ENCODE measurements at places on chromosomes 12 and 14.
A peak's percentile ranks its signal among the peaks of the same experiment; 100 is the strongest.

DNA sequence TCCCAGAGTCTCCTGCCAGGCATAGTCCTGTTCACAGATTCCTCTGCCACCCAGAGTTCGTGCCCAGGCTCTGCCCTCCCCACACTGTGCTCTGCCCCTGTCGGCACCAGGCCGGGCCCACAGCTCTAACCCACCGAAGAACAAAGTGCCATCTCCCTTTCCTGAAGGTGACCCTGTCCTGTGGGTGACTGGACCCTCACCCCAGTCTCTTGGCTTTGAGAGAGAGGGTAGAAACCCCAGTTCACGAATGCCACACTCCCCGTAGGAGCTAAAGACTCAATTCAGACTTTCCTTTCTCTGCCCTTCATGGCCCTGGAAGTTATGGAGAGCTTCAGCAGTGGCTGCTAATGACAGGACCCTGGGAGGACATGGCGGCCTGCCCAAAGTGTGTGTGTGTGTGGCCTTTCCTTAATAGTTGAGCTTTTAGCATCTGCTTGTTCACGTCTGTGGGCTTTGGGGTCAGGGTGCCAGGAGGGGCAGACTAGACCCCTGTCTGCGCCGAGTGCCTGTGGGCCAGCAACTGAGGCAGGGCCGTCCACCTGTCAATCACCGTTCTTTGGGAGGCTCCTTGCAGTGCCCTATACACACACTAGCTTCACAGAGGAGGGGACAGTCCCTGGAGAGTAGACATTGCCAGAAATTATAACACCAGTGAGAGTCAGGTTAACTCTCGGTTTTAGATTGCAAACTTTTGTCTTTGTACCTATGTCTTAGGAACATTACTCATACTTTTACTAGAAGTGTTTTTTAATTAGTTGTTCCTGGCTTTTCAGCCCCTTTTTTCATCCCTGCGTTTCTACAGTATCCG lies 84.6 kb upstream of the DYNC1H1 start:
- no peak for DNase-seq

DNA sequence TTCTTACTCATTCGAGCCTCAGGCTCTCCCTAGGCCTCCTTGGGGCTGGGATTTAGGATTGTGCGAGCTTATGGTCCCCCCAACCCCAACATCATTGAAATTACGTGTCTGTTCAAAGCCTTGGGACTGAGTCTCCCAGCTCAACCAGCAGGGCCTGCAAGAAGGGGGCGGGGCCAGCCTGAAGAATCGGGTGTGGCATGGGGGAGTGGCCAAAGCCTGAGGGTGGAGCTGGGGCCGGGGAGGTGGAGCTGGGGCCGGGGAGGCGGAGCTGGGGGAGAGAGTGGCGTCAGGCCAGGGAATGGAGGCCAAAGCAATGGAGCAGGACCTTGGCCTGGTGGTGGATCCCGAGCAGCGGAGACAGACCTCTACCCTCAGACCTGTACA lies 24.3 kb upstream of the HSPB8 start:
- DNase-seq: no peak

DNA sequence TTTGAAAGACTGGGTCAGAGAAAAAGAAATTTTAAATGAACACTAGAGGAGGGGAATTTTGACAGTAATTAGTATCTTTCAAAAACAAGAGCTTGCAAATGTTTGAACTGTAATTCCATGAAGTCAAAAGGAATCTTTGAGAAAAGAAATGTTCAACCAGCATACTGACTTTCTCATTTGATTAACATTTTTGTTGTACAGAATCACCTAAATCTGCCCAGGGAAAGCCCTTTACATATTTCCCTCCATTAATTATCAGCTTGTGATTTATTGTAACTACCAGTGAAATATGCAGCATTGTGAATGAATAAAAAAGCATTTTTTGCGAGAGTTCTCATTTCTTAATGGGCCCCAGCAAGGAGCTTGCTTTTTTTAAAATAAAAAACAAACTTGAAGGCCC lies 61.2 kb upstream of the CCDC91 start:
- DNase-seq: no peak

- DNase-seq: peak; percentile 57
Observed at GRCh38 chr12:81558031-81558430, 201.1 kb downstream of the PPFIA2 start.

DNA sequence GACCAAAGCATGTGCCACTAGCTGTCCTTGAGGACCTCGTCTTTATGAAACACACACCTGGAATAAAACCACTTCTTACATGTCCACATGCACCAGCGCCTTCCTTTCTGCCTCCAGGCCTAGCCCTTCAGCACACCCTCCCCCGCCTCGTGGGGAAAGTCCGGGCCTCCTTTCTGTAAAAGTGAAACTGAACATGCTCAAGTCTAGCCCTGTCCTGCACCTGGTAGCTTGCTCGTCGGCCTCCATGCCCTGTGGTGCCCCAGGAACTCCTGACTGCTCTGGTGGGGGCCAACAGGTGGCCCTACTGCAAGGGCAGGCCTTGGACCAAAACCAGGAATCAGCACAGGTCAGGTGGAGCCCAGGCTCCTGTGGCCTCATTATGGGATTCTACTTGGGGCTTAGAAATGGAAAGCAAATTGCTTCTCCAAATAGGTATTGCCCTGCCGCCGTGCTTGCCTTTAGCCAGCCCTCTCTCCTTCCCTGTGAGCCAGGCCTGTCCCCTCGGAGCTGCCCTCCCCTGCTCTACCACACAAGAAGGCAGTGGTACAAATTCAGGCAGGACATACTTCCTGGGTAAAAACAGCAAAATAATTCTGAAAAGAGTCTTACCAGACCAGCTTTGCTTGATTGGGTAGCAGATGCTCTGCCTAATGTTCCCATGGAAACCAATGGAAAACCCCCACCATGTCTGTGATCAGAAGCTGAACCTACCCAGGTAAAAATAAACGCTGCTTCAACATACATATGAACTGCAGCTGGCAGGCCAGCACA lies 43.5 kb downstream of the ERH start:
- DNase-seq: no peak

- peak; percentile 72 for DNase-seq
Observed at GRCh38 chr12:10361622-10362021, 28.2 kb downstream of the KLRK1 start.

GRCh38 chr12:2319737-2320506 lies 267.1 kb downstream of the CACNA1C start:
- DNase-seq: peak; percentile 25

DNA sequence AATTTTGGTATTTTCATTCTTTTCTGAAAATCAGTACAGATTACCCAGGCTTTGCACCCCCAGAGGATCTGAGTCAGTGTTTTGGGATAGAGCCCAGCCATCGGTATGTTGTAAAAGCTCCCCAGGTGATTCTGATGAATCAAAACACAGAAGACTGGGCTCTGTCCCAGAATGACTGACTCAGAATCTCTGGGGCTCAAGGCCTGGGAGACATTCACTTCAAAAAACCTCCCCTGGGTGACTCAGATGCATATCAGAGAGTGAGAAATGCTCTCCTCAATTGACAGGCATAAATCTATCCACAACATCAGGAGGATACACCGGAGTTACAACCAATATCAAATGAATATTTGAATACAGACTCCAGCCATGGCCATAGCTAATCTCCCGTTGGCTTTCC lies 32.6 kb downstream of the SLC35F4 start:
- DNase-seq: peak; percentile 85

GRCh38 chr12:108162207-108162606 lies 33.1 kb downstream of the WSCD2 start:
- DNase-seq: no peak

DNA sequence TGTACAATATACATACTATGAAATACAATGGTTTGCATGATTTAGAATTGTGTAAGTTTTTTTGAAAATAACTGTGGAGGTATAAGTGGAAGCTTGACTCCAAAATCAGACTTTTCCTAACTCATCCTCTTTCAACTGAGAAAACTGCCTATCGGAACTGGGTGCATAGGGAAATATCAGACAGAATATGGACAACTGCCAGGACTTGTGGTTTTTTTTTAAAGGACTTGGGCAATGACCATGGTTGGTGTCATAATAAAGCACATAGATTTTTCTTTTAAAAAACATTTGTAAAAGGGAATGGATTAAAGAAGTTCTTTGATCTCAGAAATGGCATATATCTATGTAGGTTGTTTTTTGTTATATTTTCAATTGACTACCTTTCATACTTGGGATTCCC lies 53.3 kb upstream of the LRRK2 start:
- DNase-seq: peak; percentile 19

DNA sequence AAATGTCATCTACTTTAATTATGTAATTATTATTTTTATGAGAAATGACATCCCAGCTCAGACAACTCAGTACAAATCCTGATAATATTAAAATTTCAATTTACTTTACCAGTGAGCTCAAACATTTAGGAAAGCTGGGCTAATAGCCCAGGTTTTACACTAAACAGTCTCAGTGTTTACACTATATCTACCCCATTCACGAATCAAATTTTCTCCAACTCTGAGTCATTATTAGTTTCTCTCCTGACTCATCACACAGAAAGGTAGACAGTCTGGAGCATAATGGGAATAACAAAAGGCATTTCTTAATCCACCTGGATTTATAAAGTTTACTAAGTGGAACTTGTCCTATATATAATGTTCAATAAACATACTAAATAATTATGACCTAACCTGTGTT lies 5.7 kb downstream of the PAWR start:
- peak; percentile 57 for DNase-seq

GRCh38 chr12:10223208-10223607 lies 10.5 kb downstream of the GABARAPL1 start:
- no peak for DNase-seq

DNA sequence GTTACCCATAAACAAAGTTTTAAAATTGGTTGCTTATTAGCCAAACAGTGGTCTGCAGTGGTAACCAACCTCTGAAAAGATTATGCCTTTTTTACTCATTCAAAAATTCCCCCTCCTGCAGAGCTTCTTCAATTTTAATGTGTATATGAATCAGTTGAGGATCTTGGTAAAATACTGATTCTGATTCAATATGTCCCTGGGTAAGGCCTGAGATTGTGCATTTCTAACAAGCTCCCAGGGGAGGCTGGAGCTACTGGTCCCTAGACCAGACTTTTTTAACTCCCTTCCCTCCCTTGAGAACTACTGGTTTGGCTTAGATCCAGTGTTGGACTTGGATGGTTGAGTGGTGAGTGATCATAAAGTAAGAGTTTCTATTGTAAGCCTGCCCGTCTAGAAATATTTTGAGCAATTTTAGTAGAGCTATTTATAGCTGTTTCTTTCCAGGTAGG lies 90.2 kb downstream of the FUT8 start:
- peak; percentile 81 for DNase-seq

DNA sequence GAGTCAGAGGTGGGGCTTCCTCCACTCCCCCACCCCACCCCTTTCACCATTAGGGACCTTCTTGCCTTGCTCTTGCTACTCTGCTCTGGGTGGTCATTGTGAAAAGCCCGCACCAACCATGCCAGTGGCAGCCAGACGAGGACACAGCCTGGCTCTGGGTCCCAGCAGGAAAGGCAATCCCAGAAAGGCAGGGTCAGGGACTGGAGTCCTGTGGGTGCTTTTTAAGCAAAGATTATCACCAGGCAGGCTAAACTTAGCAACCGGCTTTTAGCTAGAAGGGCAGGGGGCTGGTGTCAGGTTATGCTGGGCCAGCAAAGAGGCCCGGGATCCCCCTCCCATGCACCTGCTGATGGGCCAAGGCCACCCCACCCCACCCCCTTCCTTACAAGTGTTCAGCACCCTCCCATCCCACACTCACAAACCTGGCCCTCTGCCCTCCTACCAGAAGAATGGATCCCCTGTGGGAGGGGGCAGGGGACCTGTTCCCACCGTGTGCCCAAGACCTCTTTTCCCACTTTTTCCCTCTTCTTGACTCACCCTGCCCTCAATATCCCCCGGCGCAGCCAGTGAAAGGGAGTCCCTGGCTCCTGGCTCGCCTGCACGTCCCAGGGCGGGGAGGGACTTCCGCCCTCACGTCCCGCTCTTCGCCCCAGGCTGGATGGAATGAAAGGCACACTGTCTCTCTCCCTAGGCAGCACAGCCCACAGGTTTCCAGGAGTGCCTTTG lies 1.2 kb upstream of the GAPDH start:
- peak; percentile 60 for DNase-seq

DNA sequence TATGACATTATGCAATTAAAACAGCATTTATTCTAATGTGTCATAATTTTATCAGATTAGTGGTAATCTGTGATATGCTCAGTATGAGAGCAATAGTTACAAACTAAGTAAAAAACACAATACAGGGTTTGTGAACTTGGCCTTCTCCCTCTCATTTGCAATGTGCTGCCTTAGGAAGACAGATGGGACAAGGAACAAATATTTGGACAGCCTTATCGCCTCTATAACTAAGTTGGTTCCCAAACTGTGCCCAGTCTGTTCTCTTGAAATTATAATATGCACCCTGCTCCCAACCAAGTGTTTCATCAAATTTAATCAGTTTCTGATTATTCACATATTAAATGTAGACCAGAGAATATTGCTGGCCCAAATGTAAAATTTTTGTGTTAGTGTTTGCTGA lies 22.7 kb downstream of the MGST1 start:
- no peak for DNase-seq

- DNase-seq: no peak
Observed at GRCh38 chr12:92000597-92000996, 145.0 kb downstream of the BTG1 start.

DNA sequence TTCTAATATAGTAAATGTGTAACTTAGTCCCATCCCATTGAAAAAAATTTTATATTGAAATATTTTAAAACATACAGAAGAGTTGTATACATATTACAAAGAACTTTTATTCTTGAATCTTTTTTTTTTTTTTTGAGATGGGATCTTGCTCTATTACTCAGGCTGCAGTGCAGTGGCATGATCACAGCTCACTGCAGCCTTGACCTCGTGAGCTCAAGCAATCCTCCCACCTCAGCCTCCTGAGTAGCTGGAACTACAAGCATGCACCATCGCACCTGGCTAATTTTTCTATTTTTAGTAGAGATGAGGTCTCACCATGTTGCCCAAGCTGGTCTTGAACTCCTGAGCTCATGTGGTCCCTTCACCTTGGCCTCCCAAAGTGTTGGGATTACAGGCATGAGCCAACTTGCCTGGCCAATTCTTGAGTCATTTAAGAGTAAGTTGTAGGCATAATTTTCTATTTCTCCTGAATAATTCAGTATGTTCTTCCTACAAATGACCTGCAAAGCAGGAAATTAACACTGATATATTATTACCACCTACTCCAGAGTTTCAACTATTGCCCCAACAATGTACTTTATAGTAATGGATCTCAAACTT lies 153.0 kb upstream of the BMP4 start:
- DNase-seq: no peak

Measured in fibroblast of pulmonary artery (primary cell).